ENCODE measurements at places on chromosomes 6 and 20. TPM values are rescaled to one million over a fixed set of nuclear protein-coding genes. Genes with fewer than 3 reads are reported as not detected.
A peak's percentile ranks its signal among the peaks of the same experiment; 100 is the strongest.

DNA sequence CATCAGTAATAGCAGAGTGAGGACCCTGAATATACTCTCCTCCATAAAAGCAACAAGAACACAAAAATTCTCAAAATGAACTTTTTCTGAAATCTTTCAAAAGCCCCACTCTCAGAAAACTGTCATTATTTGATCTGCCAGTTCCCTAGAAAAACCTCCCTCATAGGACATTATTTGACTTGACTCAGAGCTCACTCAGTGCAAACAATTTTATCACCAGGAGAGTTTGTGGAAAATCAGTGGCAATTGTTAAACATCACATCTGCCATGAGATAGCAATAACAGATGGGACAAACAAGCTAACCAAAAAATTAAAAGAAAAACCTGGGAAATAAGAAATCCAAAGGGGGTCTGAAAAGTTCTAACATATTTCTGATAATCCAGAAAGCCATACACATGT is 100.0 kb downstream of the ATG5 start:
- H3K4me1 ChIP-seq: no peaks in the 10 kb centered on the region
- no peaks in the 10 kb centered on the region for H3K27me3 ChIP-seq
- DNase-seq: no peak
- H3K4me3 ChIP-seq: no peak overlapping the region
- H3K36me3 ChIP-seq: no peaks in the 10 kb centered on the region
- H3K27ac ChIP-seq: no peak overlapping the region

DNA sequence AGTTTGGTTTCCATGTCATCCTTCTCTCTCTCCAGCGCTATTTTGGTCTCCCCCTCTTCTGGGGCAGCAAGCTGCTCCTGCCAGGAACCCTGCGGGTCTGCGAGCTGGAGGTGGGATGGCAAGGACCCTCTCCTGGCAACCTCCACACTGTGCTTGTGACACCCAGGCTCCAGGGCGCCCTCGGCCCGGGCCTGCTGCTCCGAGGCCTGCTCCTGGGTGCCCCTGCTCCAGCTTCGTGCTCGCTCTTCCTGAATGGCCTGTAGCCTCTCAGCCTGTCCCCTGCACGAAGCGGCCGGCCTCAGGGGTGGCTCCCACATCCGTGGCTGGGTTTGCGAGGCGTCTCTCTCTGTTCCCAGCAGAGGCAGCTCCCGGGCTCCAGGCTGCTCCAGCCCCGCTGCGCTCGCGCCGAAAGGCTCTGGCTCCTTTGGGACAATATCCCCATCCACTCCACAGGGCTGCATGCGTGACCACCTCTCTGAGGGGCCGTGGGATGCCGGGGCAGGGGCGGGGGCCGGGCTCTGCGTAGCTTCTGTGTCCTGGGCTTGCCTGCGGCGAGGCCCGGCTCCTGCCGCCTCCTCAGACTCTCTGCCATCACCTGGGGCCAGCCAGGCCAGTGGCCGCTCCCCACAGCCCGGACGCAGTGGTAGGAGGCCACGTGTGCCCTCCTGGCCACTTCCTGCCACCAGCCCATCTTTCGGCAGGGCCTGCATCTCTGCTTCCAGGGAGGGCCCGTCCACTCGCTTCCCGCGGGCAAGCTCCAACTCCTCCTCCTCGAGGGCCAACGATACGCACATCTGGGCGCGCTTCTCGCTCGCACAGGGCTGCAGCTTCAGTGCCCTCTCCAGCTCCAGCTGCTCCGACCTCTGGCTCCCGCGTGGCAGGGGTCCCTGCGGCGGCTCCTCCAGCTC is 68.9 kb downstream of the GINS1 start:
- peak; percentile 70 for DNase-seq
- no peaks in the 10 kb centered on the region for H3K4me1 ChIP-seq
- H3K27me3 ChIP-seq: no peaks in the 10 kb centered on the region
- H3K4me3 ChIP-seq: no peak overlapping the region
- H3K27ac ChIP-seq: no peak overlapping the region
- H3K36me3 ChIP-seq: no peaks in the 10 kb centered on the region

DNA sequence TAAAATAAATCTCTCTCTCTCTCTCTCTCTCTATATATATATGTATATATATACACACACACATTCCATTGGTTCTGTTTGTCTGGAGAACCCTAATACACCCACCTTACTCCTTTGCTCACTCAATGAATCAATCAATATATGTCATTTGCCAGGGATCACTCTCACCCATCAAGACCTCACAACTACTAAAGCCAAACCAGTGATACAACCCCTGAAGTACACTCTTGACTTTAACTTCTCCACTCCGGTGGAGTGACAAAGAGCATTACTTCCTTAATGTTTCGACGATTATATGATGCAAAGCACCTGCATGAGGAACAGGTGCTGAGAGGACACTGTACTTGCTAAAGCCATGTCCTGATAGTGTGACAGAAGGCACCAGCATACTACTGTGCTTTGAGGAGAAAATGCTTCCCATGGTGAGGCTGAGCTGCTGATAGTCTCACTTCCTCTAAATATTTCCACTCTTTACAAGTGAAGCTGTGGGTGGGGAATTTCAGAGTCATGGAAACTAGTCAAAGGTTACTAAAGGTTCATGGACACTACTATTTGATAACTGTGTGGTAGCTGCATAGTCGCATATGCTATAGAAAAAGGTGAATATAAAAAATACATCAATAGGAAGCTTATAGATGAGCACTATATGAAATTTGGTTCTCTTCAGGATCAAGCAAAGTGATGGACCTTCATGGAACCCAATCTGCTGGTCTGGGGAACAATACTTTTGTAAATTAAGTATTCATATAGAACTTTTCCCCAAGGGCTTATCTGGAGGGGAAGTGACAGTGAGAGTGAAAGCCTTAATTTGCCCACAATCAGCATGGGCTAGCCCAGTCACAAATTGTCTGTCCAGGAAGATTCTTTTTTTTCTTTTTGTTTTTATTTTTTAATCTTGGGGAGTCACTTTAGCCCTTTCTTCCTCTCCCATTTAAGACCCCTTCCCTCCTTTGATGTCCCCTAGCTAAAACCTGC is 141.9 kb upstream of the NEDD9 start:
- peak overlapping the region; percentile 77 for H3K27ac ChIP-seq
- no peak overlapping the region for H3K4me3 ChIP-seq
- no peaks in the 10 kb centered on the region for H3K27me3 ChIP-seq
- H3K4me1 ChIP-seq: no peaks in the 10 kb centered on the region

DNA sequence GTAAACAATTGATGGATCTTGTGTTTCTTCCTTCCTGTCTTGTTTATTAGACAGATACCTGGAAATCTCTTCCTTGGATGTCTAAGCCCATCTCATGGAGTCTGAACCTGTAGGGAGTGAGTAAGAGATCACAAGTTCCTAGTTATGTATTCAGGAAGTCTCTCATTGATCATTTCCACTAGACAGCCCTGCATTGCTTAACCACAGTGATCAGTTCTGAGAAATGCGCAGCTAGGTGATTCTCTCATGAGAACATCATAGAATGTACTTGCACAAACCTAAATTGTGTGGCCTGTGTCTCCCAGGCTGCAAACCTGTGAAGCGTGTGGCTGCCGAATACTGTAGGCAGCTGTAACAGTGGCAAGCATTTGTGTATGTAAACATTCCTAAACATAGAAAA is 39.1 kb downstream of the FAM120B start:
- H3K4me3 ChIP-seq: no peak overlapping the region
- H3K4me1 ChIP-seq: peaks cover 11% of the 10 kb centered on the region
- DNase-seq: no peak

C4B gene
- total RNA-seq: 81.3 TPM

All from left lung (tissue), 14 donors.